PC-3 (cell line): ENCODE measurements at places on chromosomes 12 and 14.
A peak's percentile ranks its signal among the peaks of the same experiment; 100 is the strongest.

- DNase-seq = no peak
Observed at GRCh38 chr14:85580536-85581140, 50.7 kb downstream of the FLRT2 start.

DNA sequence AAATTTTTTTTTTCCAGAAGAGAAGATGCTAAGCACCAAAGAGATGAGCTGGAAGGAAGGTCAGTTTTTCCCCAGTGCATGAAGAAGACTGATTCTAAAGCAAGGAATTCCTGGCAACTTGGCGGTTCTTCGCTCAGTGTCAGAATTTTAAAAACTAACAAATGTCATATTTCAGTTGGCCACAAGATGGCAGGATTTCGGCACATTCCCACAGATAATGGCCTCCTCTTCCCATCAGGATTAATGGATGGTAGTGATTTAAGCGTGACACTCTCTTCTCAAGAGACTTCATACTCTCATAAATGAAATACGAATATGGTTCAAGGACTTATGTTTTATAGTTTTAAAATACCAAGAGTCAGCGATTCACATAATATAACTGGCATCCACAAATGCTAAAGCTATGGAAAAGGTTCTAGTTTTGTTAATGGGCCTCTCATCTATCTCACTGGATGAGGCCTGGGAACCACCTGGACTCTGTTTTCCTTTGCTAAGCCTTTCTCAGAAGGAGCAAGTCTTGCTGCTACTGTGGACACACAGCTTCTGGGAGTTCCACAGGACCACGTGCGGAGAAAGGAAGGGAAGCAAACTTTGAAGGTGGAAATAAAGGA lies 46.1 kb upstream of the PTPRO start:
- DNase-seq = peak; percentile 70

- peak; percentile 49 for DNase-seq
Observed at GRCh38 chr14:58638231-58639197, 752 bp downstream of the DACT1 start.

DNA sequence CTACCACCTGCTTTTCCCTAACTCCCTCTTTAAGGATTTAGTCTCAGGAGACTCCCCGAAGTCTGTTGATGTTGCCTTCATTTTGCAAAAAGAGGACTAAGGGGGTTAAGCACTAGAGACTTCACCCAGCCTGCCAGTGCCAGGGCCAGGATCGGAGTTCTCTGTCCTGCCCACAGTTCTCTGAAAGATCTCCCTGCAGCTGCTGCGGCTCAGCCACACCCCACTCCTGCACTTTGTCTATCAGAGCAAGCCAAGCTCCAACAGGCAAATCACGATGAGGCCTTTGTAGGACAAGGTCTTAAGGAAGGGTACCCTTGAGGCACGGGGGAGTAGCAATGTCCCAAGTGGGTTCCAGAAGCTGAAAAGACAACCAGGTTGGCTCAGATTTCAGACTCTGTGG lies 148.8 kb upstream of the EGLN3 start:
- DNase-seq = no peak

GRCh38 chr14:23657959-23658470 lies 21.9 kb downstream of the DHRS2 start:
- no peak for DNase-seq

- no peak for DNase-seq
Observed at GRCh38 chr14:26526137-26526536, 71.7 kb downstream of the NOVA1 start.

GRCh38 chr14:20314026-20314425 lies 8.3 kb upstream of the TTC5 start:
- DNase-seq = no peak

DNA sequence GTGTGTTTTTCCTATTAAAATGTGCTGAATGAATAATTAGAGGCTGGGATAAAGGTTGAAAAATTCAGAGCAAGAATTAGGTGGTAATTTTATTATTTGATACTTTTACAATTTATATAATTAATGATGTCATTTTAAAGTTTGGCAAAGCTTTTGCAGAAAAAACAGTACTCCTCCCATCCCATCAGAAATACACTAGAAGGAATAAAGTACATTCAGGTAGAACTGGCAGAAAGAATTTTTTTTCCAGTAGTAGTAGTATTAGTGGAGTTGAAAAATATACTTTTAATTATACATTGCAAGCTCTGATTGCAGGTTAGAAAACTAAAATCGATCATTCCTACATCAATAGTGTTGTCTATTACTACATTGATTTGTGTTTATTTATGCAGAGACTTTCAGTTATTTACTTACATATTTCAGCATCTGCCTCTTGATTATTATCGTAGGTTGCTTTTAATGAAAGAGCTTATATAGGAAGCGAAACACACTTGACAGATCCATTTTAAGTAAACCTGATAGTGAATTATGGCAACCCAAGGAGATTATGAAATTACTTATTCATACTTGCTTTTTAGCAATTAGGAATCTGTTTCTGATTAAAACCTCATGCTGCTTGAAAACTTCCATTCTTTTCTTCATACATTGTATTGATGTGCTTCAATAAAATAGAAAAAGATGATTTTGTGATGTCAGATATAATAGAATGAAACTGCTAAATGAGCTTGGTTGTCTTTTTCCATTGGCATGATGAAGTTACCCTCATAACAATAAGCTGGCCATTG lies 10.1 kb downstream of the FOXG1 start:
- no peak for DNase-seq

GRCh38 chr12:11059784-11060183 lies 2.3 kb downstream of the TAS2R46 start:
- no peak for DNase-seq

- peak; percentile 11 for DNase-seq
Observed at GRCh38 chr14:101409006-101409543, 152.2 kb upstream of the DIO3 start.

DNA sequence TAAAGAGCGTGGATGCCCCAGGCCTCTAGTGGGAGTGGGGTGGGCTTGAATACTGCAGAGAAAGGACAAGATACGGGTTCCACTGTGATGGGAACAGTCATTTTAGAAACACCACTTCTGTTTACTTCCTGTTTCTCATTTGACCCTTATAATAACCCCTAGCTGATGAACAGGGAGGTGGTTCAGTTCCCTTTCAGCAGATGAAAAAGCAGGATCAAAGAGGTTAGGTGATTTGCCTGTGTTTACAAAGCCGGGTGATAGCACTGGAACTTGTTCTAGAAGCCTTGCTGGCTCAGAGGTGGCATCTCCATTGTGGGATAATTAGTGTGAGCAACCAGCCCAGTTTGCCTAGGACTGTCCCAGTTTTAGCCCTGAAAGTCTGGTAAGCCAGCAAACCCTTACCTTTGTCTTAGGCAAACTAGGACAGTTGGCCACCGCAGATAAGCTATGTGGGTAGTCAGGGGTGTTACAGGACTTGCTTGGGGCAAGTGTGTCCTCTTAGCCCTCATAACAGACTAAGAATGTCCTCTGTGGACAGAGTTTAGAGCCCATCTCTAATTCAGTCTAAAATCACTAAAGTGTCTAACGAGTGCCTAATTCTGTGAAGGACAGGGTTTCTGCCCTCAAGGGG lies 7.5 kb upstream of the LRP1-AS start:
- DNase-seq = no peak

- DNase-seq = no peak
Observed at GRCh38 chr14:35786856-35787255, 22.2 kb downstream of the RALGAPA1 start.

- DNase-seq = peak; percentile 59
Observed at GRCh38 chr12:91774434-91774921, 371.2 kb downstream of the BTG1 start.

- DNase-seq = no peak
Observed at GRCh38 chr12:83256562-83256961, 569.9 kb downstream of the TMTC2 start.

DNA sequence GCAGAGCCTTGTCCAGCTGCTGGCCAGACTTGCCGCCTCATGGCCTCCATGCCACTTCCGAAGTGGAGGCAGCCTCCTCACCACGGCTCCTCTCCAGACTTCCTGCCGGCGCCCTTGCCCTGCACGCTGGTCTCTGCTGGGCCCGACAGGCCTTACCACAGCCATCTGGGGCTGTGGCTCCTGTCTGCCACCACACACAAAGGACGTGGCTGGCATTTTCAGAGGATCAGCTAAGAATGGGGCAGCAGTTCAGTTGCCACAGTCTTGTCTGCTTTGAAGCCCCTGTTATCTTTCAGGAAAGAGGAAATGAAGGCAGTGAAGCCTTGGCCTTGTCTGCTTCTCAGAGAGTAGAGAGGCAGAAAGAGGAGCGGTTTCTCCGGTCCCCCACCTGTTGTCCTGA lies 178.0 kb upstream of the FKBP4 start:
- DNase-seq = no peak

GRCh38 chr12:39931231-39931630 lies 174.7 kb downstream of the SLC2A13 start:
- DNase-seq = no peak

- DNase-seq = no peak
Observed at GRCh38 chr14:53896726-53897125, 59.9 kb downstream of the BMP4 start.

GRCh38 chr12:10889226-10889625 lies 5.2 kb upstream of the PRH1 start:
- no peak for DNase-seq

GRCh38 chr12:94616203-94616729 lies 34.1 kb downstream of the TMCC3 start:
- DNase-seq = peak; percentile 76

GRCh38 chr14:74083161-74083560 lies 1.1 kb downstream of the ALDH6A1 start:
- no peak for DNase-seq

- peak; percentile 90 for DNase-seq
Observed at GRCh38 chr12:77940011-77940423, 109.3 kb downstream of the NAV3 start.

DNA sequence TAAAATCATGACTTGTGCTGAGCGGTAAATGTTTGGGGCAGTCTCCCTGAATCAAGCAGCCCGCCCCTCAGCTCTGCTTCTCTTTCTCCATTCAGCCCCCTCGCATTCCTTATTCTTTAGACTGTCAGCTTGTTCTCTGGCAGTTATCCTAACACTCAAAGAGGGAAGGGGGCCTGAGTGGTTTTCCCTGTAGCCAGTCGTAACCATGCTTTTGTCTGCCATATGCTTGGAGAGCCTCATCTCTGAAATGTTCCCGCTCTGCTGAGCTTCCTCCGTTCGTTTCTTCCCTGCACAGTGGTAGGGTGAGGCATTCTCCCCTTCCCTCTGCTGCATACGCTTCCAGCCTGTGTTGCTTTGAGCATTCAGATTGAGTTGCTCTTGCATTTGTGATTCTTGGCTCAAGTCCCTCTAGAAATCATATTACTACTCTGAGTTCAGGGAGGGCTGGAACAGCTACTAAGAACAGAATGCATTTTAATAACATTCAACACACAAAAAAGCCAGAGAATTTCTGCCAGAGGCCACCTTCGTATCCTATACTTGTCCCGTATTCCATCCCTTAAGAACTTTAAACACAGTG lies 119.7 kb downstream of the FBXL14 start:
- DNase-seq = peak; percentile 67

DNA sequence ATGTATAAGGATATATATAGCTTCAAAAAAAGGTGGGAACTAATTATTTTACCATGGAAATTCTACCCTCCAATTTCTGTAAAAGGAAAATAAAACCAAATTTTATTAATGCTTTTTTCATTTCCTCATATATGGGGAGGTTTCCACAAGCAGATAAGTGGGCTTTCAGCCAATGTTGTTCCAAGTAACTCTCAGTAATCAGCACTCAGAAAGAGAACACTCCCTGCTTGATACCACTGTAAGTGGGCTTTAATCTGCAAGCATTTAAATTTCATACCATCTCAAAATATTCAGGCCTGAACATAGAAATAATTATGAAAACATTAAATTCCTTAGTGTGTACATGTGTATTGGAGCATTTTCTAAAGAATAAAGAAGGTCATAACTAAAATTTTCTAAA lies 827.6 kb downstream of the C12orf50 start:
- DNase-seq = no peak

DNA sequence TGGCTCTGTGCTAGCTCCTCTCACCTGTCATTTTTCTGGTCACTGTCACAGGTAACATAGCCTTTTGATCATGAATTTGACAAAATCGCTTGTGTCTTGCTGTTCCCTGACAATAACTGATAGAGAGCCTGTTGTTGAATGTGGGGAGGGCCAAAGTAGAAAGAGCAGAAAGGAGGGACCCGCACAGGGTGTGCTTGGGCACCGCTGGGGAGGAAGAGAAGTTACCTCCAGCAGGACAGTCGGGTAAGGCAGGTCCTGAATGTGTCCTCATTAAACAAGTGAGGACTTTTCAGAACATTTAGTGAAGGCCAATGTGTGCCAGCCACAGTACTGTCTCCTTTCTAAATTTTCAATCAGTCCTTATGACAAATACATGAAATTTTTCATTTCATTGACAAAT lies at the start of gene RNASE12:
TSS of gene RNASE12 (minus strand) at position 142 of the 400 bp plus-strand sequence. CDS start 653 bp downstream, outside the sequence.
- no peak for DNase-seq

- no peak for DNase-seq
Observed at GRCh38 chr12:31225656-31226535, 100.1 kb downstream of the SINHCAF start.

DNA sequence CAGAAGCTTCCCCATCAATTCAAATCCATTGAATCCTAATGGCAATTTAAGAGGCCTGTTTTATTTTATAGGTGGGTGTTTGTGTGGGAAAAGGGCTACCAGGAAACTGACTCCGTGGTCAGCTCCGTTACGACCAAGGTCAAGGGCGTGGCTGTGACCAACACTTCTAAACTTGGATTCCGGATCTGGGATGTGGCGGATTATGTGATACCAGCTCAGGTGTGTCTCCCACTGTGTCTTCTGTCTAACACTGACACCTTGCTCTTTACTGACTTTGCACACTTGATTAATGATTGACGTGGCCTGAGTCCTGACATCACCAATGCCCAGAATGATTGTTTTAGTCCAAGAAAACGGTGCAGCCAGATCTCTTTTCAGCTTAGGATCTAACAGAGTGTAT lies 7.1 kb downstream of the P2RX4 start:
- DNase-seq = peak; percentile 24

GRCh38 chr12:16076557-16076956 lies 165.4 kb downstream of the DERA start:
- peak; percentile 66 for DNase-seq

DNA sequence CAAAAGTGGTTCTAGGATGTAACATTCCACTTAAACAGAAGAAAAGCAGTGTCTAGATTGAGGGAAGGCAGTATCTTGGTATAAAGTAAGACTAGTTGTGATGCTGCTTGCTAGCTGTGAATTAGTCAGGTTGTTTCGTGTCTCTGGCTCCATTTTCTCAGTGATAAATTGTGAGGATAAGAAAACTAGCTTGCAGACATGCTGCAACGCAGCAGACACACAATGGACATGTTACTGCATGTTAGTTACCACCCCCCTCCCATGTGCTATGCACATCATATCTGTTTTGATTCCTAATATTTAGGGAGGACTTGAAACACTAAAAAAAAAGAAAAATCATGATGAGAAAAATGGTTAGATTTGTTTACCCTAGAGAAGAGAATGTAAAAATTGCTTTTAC lies 2.9 kb downstream of the CCNK start:
- no peak for DNase-seq

- no peak for DNase-seq
Observed at GRCh38 chr12:129885287-129885686, 18.5 kb downstream of the TMEM132D start.

DNA sequence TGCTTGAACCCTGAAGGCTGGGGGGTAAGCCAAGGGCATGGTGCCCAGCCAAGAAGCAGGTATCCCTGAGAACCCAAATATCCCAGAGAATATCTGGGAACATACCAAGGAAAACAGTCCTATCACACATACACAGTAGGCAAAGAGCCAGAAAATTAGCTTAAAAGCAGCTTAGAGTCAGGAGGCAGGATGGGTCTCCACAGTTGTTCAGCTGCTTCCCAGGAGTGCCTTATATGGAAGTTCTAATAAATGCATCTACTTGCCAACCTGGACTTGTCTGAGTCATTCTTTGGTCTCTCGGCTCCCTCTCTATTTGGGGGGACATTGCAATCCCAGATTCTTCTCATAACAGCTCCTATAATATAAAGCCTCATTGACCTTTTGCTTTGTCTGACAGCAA lies 9.0 kb upstream of the GPR135 start:
- DNase-seq = no peak
